ENCODE measurements at places on chromosomes 1 and 21.

DNA sequence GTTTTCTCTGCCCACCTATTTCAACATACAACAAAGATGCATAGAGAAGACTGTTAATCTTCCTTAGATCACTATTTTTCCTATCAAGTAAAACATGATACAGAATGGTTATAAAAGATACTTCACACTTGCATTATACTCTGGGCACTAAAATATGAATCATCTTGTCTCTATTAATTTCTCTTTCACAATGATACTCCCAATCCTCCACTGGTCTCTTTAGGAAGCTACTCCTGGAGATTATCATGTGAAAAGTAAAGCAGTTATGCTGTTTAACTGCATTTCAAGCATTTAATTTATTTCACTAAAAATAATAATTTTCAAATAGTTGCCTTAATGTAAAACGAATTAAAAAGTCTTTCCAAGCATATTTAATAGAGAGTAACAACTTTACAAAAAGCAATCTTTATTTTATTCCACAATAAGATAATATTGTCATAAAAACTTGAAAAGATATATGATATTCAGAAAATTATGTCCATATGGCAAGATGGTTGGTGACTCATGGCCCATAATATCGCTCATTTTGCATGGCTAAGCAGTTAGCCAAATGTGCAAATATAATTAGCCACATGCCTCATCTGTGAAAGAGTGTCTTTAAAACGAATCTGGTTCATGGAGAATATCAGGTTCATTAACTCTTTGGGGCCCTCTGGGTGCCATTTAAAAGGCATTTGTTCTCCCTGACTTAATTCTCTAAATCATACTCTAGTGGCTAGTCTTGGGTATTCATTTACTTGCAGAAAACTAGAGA, 1569.0 kb upstream of the B3GALT2 start:
- no peak for DNase-seq

GRCh38 chr21:45454926-45455673, 50.1 kb downstream of the COL18A1 start:
- DNase-seq = no peak

DNA sequence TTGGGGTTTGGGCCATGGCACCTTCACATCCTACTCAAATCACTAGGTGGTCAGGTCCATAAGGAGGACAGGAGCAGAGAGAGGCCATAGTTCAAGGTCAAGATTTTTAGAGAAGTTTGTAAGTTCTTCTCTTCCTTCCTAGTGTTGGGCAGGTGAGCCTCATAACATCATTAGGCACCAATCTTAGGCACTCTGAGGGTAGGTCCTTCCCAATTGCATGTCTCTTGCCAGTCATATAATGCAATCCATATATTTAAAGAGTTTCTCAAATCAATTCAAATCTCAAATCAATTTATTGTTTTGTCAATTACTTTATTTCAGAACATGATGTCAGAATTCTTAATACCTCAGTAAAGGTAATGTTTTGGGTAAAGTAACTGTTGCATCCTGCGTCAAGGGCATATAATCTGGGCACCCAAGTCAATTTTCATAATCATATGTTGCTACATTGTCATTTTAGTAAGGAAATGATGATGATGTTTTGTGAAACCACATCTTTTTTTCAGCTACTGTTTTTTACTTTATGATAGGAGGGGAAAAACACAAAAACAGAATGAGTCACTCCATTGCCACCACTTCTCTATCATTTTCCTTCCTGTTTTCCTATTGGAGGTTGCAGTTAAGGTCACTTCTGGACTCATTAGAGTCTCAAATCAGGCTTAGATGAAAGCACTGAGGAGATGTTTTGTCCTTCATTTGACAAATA, 122.7 kb downstream of the UCHL5 start:
- DNase-seq = no peak

DNA sequence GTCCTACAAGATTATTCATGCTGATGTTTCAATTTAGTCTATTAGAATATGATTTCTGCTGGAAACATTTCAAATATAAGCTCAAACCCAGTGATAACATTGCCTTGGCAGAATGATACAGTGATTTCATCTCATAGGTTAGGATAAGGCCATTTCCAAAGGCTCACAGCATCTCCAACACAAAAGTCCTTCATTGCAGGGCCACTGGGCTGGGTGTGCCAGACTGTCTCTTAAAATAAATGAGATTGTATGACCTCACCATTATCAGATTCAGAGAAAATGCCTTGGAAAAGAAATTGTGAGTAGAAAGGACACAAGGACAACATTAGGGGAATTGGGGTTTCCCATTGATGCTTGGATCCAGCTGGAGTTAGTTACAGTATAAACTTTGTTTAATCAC, 30.4 kb downstream of the NGF start:
- DNase-seq = no peak

DNA sequence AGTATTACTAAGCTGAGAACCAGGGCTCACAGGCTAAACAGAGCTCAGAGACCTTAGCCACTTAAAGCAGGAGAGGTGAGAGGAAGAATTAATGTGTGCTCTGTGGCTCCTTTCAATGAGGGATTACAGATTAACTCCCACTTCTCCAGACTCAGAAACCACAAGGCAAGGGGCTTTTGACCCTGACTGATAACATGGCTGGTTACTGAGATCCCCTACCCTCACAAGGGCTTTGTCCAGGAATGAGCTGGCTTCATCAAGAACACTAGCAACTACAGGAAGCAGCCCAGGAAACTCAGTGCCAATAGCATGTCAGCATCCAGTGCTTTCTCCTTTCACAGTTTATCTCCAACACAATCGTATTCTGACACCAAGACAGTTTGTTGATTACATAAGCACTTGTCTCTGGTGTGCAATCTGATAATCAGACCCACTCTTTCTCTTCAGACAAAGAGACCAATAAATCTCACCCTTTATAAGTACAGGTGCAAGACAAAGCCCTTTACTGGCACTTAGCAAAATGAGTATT, 38.8 kb downstream of the ERI3 start:
- DNase-seq = no peak

DNA sequence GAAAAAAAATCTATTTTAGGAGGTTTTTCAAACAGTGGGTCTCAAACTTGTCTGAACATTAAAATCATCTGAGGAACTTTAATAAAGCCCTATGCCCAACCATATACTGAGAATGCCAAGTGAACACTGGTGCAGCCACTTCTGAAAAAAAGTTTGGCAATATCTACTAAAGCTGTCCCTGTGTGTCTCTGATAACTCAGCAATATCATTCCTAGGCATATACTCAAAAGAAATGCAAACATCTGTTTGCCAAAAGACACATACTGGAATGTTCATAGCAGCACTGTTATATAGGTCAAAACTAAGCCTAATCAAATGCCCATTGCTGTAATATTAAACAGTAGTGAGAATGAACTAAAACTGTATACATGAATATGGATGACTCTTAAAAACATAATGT, 74.2 kb upstream of the RGS4 start:
- no peak for DNase-seq

- no peak for DNase-seq
These were observed 14.1 kb downstream of the CDA start for GRCh38 chr1:20602851-20603450.

DNA sequence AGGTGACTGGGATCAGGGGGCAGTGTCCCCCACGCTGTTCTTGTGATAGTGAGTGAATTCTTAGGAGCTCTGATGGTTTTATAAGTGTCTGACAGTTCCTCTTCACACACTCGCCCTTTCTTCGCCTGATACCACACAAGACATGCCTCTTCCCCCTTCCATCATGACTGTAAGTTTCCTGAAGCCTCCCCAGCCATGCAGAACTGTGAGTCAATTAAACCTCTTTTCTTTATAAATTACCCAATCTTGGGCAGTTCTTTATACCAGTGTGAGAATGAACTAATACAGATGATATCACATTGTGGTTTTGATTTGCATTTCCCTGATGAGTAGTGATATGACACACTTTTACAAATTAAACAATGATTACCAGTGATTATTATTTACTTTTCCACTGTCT, 229.9 kb downstream of the AKT3 start:
- DNase-seq = no peak

DNA sequence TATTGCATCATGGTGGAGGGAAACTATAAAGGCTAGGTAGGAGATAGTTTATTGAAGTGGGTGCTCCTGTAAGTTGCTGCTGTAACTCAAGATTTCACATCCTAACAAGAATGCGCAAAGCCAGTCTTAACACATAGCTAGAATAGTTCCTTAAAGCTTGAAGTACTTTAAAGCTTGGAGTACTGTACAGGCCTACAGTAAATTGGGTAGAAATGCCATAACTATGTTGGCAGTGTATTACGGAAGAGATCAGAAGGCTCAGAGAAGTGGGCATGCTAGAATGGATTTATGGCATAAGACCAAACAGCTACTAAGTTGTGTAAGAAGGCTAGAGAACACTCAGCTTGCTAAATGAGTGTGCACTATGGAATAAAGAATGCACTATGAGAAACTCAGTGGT, 44.5 kb downstream of the DMRTA2 start:
- no peak for DNase-seq

DNA sequence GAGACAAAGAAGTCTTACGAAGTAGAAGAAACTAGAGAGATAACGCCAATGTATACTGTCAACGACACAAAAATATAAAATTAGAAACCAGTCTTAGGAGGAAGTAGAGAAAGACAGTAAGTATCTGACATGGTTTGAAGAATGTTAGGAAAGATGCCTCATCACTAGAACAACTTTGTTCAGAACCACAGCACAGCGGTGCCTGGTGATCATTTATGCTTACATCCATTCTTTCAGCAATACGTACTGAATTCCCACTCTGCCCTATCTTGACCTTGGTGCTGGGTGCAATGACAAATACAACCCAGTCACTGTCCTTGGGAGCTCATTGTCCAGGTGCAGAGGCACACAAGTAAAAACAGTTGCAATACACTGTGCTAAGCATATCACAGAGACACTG, 104.4 kb downstream of the TM2D1 start:
- no peak for DNase-seq

- DNase-seq = no peak
These were observed 9.3 kb downstream of the ZNF281 start for GRCh38 chr1:200400556-200400955.

DNA sequence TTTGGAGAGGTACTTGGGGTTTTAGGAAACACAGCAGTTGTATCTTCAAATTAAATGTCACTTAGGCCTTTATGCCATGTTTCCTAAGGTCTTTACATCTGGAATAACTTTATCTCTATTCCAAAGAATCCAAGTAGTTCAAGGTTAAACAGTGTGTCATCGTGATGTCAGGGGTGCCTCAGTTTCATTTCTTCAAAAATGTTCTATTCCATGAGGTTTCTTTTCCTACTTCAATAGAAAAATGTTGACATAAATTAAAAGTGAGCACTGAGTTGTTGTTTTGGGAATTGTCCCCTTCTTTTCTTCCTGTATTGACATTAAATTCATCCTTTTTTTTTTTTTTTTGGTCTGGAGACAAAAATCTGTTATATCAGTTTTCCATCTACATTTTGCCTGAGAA, 160.6 kb upstream of the C21orf91 start:
- no peak for DNase-seq

DNA sequence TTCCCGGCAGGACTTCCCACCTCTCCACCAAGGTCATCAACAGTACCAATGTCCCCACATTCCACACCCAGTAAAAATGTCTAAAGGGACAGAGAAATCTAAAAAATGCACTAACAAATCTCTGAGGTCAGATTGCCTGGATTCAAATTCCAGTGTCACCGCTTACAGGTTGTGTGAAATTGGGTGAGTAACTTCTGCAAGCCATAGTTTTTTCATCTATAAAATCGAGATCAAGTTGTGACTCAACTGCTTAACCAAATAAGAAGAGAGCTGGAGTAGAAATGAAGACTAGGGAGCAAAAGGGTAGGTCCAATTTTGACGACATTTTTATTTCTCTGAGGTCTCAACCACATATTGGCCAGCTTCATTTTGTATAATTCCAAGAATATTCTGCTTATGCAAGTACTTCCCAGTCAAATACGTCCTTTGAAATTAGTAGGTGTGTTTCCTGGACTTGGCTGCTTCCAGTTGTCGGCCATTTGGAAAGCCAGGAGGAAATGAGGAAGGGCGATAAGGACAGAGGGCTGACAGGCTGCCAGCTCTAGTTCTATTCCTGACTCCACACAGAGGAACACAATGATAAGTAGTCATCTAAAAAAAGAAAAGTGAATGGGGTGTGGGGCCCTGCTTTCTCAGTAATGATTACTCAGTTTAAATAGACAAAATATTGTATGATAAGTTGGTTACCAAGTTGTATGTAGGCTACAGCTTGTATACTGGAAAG, 57.7 kb upstream of the ZC3H11B start:
- no peak for DNase-seq

GRCh38 chr21:22791986-22792560, 1793.9 kb downstream of the NCAM2 start:
- DNase-seq = peak; percentile 30

GRCh38 chr1:244054924-244055263, 3.8 kb downstream of the ZBTB18 start:
- no peak for DNase-seq

DNA sequence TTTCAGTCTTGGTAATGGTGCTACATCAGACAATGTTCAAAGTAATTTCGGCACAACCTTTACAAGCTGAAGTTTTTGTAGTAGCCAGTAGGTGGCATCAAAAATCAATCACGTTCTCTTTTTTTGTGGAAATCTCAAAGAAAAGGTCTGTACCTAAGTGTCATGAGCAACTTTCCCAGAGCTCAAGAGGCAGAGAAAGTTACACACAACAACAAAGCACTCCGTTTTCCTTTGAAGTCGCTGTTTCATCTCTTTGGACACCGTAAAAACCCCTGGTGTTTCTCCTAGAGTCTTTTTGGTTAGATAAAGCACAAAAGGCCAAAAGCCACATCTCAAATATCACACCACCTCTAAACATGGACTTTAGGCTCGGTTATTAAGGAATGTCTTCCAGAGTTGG, 131.6 kb downstream of the LHX8 start:
- DNase-seq = peak; percentile 19

DNA sequence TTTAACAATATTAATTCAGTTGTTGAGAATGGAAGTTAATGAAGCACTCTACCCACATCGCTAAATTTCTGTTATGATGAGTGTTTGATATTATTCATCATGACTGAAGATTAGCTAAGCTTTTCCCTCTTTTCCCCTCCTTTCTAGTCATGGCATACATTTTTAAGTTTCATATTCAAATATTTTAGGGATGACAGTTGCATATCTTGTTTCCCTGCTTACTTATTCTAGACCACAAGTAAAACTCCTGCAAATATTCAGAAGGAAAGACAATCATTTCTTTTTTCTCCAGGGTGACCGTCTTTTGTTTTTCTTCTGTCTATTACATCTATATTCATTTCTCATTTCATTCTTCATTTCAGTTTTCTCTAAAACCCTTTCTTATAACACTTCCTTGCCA, 906.0 kb downstream of the ADGRL2 start:
- DNase-seq = no peak

DNA sequence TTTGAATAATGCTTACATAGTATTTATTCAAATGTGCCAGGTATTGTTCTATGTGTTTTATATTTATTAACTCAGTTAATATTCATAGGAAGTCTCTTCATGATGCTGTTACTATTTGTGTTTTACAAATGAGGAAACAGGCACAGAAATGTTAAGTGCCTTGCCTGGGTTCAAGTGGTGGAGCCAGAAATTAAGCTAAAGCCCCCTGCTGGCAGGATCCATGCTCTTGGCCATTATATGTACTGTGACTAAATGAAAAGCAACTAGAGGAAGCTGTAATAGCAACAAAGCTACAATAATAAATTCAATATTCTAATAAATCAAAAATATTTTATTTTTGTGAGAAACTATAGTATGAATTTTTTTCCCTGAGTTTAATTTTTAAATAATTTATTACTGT, 30.0 kb downstream of the IARS2 start:
- peak; percentile 11 for DNase-seq

- DNase-seq = no peak
These were observed 1.7 kb downstream of the TFF3 start for GRCh38 chr21:42313501-42313969.

- DNase-seq = no peak
These were observed 20.2 kb downstream of the ARHGEF11 start for GRCh38 chr1:157025385-157025784.

GRCh38 chr1:210827481-210827880, 306.5 kb downstream of the KCNH1 start:
- DNase-seq = no peak

Data from NCI-H460 (cell line).